GM03348 (cell line): ENCODE measurements at places on chromosomes 7 and 10.
A peak's percentile ranks its signal among the peaks of the same experiment; 100 is the strongest.

- DNase-seq: no peak
Measured at GRCh38 chr10:14129770-14130169, 201.0 kb downstream of the FRMD4A start.

- DNase-seq: no peak
Measured at GRCh38 chr10:69496352-69497230, 45.3 kb downstream of the TSPAN15 start.

DNA sequence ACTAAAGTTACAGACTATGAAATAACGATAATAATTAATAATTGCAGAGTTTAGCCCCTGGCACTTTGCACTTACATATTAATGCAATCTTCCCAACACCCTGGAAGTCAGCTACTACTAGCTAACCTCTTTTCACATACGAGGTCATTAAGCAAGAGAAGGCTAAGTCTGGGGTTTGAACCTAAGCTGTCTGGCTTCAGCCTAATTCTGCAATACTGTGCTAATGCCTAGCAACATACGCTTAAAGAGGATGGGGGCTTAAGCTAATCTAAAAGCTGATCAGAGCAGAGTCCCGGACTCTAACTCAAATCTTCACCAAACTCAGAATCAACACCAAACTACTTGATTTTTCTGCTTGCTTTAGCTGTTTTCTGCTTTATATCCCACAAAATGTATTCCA, 168.7 kb upstream of the GNAI1 start:
- no peak for DNase-seq

DNA sequence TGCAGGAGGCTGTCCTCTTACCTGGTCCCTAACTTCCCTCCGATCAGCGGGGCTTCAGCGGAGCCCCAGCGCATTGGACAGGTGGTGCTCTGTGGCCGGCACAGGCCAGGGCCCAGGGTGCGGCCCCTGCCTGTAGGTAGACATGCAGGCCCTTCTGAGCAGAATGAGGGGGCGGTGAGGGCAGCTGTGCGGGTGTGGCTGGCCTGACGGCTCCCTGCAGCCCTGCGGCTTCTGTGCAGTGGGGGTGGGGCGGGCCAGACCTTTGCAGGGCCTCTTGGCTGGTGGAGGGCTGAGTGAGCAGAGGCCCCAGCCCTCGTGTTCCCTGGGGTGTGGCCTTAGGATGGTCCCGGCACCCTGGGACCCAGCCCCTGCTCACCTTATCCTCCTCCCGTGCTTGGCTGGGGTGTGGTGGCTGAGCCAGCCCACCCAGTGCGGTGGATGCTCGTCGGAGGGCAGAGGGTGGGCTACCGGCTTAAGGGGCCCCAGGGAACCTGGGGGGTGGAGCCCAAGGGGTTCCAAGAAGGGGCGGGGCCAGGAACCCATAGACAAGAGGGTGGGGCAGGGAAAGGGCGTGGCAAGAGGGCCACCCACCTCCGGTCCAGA, 175.2 kb upstream of the TNRC18 start:
- peak; percentile 53 for DNase-seq

DNA sequence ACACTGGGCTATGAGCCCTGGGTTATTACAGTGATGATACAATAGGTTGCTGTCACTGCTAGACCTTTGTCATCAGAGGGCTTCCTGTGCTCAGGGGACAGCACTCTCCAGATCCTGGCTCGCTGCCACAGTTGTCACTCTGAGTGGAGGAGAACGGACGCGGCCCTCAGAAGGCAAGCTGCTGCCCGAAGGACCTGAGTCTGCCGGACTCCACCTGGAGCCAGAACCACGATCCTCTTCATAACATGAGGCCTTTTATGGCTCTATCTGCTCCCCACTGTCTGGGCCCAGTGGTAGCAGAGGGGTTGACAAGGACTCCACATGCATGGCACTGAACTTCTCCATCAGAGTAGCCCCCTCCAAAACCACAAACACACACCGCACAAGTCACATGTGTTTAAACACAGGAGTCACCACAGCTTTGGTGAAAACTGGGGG, 94.7 kb upstream of the EFCAB10 start:
- DNase-seq: no peak

DNA sequence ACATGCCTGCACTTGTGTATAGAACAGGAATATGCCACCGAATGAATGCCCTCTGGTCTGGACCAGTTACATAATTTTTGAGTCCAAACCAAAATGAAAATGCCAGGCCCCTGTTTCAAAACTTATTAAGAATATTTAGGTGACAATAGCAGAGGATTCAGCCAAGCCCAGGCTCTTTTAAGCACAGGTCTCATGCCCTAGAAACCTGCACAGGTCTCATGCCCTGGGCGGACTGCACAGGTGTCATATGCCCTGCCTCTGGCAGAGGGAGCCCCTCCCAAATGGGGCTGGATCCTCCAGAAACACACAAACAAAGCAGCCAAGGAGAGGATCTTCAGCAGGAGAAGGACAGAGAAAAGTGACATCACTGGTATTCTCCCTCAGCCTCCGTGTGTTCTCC, 605.4 kb upstream of the NRP1 start:
- no peak for DNase-seq

- no peak for DNase-seq
Measured at GRCh38 chr10:35511647-35512046, 93.5 kb upstream of the GJD4 start.

- no peak for DNase-seq
Measured at GRCh38 chr10:71684356-71685173, 35.0 kb downstream of the C10orf105 start.

- DNase-seq: no peak
Measured at GRCh38 chr10:76729841-76730487, 907.6 kb downstream of the KCNMA1 start.

- no peak for DNase-seq
Measured at GRCh38 chr10:72270607-72271281, 3.0 kb upstream of the DDIT4 start.

DNA sequence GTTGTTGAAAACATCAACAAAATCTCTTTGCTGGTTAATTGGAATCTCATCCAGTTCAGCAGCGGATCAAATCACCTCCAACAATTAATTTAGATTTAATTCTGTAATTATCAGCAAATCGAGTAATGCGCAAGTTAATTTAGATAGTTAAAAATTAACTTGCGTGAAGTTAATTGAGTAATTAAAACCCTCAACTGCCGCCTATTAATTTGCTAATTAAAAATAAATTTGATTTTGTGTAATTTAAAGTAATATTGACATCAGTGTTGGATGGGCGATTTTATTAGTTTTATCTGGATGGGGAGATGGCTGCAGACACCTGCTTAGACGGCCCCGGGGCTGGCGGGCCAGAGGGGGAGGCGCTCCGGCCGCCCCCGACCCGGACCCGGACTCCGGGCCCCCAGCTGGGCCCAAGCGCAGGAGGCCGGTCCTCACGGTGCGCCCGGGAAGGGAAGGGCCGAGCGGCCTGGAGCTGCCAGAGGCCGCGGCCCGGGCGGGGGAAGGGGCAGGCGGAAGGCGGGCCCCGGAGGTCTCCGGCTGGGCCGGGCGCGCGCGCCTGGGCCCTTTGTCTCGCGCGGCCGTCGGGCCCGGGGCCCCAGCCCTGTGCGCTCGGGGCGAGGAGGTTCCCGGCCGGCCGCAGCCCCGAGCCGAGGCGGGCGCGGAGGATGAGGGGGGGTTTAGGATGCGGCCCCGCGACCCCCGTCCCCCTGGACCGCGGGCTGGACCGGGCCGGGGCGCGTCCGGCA, 3.3 kb upstream of the UNCX start:
- no peak for DNase-seq

GRCh38 chr7:128890306-128891109, 20.0 kb downstream of the KCP start:
- no peak for DNase-seq

DNA sequence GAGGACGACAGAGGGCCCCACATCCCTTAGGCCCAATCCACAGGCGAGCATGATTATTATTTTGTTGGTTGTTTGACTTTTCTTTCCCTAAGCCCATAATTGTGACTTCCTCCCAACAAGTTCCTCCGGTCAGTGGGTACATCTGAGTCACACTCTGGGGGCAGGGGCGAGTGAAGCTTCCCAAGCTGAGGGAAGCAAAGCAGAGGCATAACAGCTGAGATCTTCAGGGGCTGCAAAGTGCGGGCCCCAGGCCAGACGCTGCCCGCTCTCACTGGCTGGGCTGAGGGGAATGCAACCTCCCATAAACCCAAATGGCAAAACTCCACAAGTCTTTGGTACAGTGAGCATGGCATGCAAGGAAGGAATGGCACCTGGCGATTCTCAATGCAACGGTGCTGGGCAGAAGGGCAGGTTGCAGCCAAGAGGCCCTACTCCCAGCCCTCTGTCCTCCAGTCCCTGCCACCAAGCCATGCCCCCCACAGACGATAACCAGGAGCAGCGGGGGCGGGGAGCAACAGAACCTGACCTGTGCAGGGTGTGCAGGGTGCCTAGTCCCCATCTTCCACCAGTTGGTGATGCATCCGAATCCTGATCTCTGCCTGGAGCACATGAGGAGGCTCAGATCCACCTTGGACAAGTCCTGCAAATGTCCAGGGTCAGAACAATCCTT, 25.3 kb downstream of the TNS3 start:
- no peak for DNase-seq

- DNase-seq: no peak
Measured at GRCh38 chr10:126979311-126979710, 74.1 kb downstream of the DOCK1 start.

DNA sequence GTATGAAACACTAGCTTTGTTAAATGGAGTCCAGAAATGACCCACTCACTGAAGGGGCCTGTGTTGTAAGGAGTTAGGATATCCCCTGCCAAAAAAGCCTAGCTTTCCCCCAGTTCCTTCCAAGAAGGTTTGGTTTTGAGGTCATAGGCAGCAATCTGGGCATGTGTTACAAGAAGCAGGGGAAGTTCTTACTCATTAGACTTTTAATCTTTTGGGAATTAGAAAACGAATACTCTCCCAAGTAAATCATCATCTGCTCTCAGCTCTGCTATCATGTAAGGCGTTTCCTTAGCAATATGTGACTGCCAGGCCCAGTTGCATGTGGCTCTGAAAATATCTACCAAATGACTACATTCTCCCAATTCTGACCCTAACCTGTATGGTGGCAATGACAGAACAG, 3.7 kb downstream of the NOD1 start:
- peak; percentile 75 for DNase-seq

GRCh38 chr7:144606261-144606660, 202.8 kb upstream of the NOBOX start:
- DNase-seq: no peak

- no peak for DNase-seq
Measured at GRCh38 chr7:31105256-31105950, 53.3 kb downstream of the ADCYAP1R1 start.
